NT2/D1 (cell line): ENCODE measurements at places on chromosomes 3 and 15.
A peak's percentile ranks its signal among the peaks of the same experiment; 100 is the strongest.

GRCh38 chr15:27429577-27429976, 458.6 kb downstream of the GABRG3 start:
- DNase-seq = no peak

GRCh38 chr15:90234096-90234988, at the start of gene GDPGP1:
Gene GDPGP1 (plus strand): TSS chr15:90234209. CDS start chr15:90240909, 6,700 bp downstream.
- no peak for DNase-seq

DNA sequence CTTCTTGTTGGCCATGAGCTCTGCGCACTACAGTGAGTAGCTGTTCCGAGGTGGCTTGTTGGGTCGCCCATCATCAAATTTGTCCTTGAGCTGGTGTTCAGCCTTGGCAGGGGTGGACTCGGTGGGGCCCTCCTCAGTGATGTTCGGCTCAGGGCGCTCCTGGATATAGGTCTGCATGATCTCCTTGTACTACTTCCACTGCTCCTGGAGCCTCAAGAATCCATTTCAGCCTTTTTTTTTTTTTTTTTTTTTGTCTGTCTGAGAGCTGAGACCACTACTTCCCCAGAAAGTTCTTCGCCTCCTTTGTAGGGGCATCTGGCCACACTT, 39.3 kb upstream of the ARL8B start:
- no peak for DNase-seq

DNA sequence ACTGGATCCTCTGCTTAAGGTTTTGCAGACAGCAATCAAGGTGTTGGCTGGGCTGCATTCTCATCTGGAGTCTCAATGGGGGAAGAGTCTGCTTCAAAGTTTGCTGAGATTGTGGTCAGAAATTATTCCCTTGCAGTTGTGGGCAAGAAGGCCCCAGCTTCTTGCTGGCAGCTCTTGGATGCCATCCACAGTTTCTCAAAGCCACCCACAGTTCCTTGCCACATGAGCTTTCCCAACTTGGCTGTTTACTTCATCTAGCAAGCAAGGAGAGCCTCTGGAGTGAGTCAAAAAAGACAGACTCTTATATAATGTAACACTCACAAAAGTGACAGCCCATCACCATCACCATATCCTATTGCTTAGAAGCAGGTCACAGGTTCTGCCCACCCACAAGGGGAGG, 62.1 kb upstream of the ABHD2 start:
- DNase-seq = no peak

DNA sequence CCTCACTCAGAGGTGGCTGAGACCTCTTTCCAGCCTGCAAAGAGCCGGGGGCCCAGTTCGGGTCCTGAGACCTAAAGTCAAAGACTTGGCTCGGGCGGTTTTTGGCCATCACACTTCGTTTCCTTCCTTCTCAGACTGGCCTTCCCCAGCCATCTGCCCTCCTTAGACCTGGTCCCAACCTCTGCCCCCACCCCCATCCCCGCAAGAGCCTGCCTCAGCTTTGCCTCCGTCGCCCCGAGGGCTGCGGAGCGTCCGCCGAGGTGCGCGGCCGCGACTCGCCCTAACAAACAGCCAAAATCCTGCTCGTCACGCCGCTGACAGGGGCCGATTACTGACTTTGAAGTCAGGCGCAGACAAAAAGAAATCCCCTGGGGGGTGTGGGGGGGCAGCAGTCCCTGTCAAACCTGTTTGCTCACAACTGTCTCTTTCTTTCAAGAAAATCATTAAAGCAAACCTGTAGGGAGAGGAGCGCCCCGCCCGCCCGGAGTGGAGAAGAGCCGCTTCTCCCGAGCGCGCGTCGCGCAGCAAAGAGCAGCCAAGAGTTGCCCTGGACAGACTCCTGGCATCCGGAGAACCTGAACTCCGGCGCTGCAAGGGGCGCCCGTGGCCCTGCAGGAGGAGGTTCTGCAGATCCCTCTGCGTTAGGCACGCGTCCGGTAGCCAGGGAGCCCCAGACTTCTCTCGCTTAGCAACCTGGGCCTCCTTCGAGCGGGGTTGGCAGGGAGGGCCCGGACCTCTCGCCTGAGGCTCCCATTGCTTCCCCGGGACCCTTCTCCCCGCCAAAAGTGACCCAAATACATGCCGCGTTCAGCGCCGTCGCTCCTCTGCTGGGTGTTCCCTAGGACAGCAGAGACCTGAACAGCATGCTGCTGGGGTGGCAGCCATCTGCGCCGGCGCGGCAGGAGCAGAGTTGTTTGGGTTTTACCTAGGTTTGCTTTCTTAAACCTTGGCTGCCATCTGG, 4.5 kb downstream of the SOX14 start:
- DNase-seq = no peak

GRCh38 chr3:32186097-32186496, 52.4 kb upstream of the CMTM8 start:
- no peak for DNase-seq

DNA sequence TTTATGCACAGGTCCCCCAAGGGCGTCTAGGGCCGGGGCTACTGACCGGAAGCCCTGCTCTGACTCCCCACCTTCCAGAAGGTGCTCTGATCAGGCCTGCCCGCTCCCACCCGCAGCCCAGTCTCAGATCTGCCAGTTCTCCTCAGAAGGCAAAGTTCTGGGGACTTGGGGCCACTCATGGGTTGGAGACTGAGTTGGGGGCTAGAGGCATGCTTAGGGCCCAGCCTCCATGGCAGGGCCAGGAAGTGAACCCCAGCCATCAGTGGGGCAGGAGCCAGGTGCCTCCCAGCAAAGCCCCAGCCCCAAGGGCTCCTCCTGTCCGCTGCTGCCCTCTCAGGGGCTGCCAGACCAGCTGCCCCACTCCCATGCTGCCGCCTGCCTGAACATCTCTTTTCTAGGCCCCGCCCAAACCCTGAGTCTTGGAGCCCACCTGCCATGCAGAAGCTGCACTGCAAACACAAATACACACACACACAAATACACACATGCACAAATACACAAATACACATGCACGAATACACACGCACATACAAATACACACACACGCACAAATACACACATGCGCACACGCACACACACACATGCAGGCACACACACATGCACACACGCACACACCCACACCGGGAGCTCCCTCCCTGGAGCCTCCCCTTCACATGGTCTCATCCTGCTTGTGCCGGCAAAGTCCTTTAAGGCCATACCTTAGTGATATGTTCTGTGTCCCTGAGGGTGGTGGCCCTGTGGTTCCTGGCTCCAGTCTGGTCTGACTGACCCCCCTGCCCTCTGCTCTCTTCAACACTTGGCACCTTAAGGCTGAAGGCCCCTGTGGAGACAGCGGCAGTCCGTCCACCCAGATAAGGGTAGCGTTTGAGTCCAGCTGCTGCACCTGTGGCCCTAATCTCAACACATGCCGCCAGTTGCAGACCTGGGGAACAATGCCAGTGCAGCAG, 59.2 kb upstream of the KLF13 start:
- DNase-seq = no peak

DNA sequence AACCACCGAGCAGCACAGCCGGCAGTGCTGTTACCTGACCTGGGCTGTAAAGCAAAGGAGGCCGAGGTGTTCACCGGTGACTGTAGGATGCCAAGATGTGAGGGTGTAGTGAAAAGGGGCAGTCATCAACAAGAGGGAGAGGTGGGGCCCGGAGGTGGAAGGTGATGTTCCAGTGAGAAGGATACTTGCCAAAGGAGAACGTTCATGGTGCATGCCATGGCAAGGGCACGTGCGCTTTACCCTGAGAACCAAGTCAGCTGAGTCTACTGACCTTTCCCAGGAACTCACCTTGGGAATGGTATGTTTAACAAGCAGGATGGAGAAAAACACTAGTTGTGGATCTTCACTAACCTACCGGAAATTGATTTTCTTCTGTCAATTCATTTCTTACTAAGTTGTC, 211.1 kb downstream of the PDZRN3 start:
- no peak for DNase-seq

DNA sequence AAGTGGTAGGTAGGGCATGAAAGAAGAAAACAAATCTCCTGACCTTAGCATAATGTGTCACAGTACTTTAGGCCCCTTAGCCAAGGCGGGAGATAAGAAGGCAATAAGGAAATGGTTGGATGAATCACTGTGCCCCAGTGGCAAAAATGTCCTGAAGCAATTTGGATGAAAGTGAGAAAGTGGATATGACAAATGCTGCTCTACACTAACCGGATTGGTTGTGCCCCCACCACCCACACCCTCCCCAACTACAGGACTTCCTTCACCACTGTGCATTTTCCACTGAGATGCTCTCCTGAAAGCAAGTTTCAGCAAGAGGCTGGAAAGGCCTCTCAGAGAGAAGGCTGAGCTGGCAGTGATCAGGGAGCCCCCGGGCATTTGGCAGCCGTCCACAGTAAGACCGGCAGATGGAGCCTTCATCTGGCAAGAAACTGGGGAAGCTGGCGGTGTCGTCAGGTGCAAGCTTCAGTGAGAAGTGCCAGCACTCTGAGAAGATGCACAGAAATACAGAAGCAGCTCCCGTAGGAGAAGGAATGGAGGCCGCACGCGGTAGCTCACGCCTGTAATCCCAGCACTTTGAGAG, 63.8 kb downstream of the ATP1B3 start:
- DNase-seq = no peak

DNA sequence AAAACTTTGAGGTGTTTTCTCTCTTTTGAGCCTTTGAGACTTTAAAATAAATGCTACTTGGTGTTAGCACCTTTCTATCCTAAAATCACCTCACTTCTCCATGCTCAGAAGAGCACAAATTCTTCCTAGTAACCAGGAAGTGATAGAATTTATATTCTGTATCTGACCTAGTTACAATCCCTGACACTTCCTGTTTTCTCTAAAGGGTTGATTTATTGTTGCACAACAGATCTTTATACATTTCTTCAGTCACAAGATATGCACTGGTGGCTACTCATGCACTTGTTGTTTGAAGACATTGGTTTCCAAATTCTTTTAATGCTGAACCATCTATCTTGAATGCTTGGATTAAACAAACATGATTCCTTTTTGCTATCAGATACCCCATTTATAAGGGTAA, 47.2 kb upstream of the CNTN3 start:
- DNase-seq = no peak

DNA sequence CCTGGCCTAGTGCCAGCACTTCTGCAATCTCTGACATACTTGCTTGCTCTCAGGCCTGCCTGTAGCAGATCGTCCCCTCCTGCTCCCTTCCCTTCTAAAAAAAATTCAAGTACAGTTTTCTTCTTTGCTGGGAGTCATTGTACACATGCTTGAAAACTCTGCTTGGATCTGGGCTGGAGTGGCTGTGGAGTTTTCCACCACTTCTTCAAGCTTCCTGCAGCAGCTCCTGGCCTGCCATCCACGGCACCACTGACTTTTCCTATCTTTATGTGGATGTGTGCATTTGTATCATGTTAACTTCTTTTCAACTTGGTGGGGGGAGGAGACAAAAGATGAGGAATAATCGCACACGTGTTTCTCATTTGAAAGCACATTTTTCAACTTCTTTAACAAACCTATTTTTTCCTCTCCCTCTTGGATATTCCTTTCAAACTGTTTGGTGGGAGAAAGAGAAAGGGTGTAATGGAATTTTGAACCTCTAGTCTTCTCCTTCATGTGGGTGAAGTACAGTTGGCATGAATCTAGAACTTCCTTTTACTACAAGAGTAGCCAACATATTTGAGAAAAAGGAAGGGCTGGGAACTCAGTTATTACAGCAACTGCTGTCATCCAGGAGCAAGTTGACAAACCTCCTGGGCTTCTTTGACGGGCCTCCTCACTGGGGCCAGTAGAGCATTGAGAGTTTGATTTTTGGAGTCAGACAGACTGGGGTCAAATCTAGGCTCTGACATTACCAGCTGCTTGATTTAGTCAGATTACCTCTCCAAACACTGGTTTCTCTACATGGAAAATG, 61.2 kb upstream of the LRTM1 start:
- no peak for DNase-seq

GRCh38 chr3:173538410-173538809, 140.9 kb downstream of the NLGN1 start:
- DNase-seq = no peak

GRCh38 chr3:124928333-124929202, 6.0 kb downstream of the MUC13 start:
- peak; percentile 52 for DNase-seq

DNA sequence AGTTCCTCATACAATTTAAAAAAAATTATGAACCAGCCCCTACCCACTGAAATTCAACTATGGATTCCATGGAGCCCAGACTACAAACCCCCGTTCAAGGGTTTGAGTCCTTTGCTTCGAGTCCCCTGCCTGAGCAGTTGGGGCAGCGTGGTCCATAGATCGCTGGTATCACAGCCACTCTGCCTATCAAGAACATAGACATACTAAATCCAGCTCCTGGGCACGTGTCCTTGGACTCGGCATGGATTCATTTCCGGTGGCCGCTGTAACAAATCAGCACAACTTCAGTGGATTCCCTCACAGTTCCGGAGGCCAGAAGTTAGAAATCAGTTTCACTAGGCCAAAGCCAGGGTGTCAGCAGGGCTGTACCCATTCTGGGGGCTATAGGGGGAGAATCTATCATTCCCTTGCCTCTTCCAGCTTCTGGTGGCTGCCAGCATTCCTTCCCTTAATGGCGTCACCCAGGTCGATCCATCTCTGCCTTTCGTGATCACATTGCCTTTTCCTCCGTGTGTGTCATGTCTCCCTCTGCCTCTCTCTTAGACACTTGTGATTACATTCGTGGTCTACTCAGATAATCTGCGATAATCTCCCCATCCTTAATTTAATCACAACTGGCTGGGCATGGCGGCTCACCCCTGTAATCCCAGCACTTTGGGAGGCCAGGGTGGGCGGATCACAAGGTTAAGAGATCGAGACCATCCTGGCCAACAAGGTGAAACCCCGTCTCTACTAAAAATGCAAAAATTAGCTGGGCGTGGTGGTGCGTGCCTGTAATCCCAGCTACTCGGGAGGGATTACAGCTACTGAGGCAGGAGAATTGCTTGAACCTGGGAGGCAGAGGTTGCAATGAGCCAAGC, 4.6 kb upstream of the TMEM44 start:
- DNase-seq = no peak

- no peak for DNase-seq
Measured at GRCh38 chr15:87219650-87220615, 1036.6 kb downstream of the NTRK3 start.

DNA sequence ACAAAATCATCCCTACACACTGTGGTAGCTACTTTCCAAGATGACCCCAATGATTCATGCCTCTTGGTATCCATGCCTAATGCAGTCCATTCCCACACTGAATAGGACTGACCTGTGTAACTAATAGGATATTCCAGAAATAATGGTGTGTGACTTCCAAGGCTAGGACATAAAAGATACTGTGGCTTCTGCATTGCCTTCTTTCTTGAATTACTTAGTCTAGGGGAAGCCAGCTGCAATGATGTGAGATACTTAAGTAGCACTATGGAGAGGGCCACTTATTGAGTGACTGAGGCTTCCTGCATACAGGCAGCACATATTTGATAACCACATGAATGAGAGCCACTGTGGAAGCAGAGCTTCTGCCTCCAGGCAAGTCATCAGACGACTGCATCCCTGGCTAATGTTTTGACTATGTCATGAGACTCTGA, 50.1 kb downstream of the NR1I2 start:
- no peak for DNase-seq

DNA sequence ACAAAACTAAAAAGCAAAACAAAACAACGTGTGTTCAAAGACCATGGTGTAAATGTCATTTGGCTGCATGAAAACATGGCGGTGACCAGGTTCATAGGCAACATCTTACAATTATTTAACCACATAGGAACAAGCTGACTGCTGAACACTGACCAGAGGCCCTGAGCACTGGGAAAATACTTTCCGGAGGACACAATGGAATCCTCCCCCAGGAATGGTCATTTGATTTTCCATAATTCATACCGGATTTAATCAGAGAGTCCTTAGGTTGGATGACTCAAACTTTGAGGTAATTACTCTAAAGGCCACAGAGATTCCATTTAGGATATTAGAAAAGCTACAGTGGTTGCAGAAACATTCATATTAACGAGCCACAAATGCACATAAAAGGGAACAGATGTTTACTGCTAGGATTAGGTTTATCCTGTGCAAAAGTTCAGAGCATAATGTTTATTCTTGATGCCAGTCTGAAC, 254.7 kb downstream of the NR1D2 start:
- DNase-seq = no peak
